Neural progenitor cell (in vitro differentiated cells): ENCODE measurements at places on chromosomes 5 and 9. TPM values are rescaled to one million over a fixed set of nuclear protein-coding genes. Genes with fewer than 3 reads are reported as not detected.

GRCh38 chr5:31934156-31934555 is 240.0 kb downstream of the GOLPH3 start:
- H3K4me3 ChIP-seq, result no peak overlapping the region
- H3K4me1 ChIP-seq, result peaks cover 11% of the 10 kb centered on the region
- H3K27ac ChIP-seq, result no peak overlapping the region
- H3K27me3 ChIP-seq, result no peaks in the 10 kb centered on the region
- H3K36me3 ChIP-seq, result no peaks in the 10 kb centered on the region

DNA sequence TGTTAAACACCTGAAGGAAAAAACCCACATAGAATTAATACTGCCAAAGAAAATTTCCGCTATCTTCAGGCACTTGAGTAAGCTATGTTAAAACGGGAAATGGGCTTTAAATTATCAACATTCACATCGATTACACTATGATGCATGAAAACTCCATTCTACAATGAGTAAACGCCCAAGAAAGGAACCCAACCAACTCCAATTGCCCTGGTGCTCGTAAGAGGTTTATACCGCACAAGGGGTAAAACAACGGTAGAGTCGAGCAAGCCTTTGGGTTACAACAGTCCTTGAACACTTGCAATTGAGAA is 1.0 kb downstream of the AGTPBP1 start:
- H3K27me3 ChIP-seq, result no peaks in the 10 kb centered on the region
- H3K4me3 ChIP-seq, result peak overlapping the region; percentile 84

DNA sequence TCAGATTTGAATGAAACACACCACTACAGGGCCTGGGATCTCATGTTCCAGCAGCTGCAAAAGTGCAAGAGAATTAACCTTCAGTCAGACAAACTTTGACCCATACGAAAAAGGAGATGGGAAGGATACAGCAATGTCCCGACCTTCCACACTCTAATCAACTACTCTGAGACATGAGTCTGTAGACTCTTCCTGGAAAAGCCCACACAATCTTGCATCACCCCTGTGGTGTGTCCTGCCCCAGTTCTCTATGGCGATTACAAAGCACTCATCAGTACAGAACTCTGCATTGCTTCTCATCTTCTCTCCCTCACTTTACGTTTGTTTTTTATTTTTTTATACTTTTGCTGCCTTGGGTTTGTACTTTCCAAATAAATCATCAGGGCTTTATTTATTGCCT is 241.0 kb upstream of the KIF2A start:
- H3K4me1 ChIP-seq, result no peaks in the 10 kb centered on the region
- H3K36me3 ChIP-seq, result no peaks in the 10 kb centered on the region
- DNase-seq, result no peak
- H3K27me3 ChIP-seq, result no peaks in the 10 kb centered on the region
- H3K4me3 ChIP-seq, result no peak overlapping the region
- H3K27ac ChIP-seq, result no peak overlapping the region

DNA sequence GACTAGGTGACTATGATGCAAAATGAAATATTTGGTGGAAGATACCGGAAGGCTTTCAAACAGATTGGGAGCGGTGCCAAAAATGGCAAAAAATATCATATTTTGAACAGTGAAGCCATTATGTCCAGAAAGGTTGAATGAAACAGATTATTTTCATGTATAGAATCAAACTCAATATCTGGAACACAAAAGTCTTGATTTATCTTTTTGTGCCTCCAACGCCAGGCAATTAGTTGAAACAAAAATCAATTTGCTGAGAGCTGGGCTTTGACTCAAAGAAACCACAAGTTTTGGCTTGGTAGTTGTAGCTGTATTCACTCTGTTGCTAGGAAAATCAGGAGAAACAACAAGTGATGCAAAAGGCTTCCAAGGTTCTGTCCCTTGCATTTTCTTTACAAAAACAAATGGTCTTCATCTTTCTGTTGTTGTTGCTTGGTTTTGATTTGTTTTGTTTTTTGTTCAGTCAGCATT is 421.7 kb upstream of the TYRP1 start:
- H3K27ac ChIP-seq, result no peak overlapping the region
- no peaks in the 10 kb centered on the region for H3K27me3 ChIP-seq
- H3K4me1 ChIP-seq, result no peaks in the 10 kb centered on the region
- no peak for DNase-seq

DNA sequence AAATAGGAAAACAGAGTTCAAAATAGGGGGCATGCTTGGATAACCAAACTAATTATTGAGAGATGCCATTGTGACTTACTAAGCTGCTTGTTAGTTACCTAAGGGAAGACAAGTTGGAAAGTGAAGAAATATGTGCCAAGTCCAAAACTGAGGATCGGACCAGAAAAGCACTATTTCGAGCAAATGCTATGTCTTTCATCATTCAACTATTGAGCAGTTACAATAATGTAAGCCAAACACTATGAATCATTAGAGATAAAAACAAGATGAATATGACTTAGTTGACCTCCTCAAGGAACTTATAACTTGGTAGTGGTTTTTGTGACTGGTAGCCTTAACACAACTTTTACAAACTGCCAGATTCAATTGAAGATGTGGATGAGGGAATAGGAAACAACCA is 240.6 kb upstream of the MPDZ start:
- H3K4me1 ChIP-seq, result peaks cover 6% of the 10 kb centered on the region
- H3K4me3 ChIP-seq, result no peak overlapping the region
- no peaks in the 10 kb centered on the region for H3K27me3 ChIP-seq
- H3K27ac ChIP-seq, result no peak overlapping the region
- DNase-seq, result no peak

- H3K4me3 ChIP-seq, result no peak overlapping the region
- H3K36me3 ChIP-seq, result no peaks in the 10 kb centered on the region
- DNase-seq, result no peak
- no peak overlapping the region for H3K27ac ChIP-seq
- no peaks in the 10 kb centered on the region for H3K27me3 ChIP-seq
These were observed 165.5 kb upstream of the NFIL3 start for GRCh38 chr9:91589101-91589553.

DNA sequence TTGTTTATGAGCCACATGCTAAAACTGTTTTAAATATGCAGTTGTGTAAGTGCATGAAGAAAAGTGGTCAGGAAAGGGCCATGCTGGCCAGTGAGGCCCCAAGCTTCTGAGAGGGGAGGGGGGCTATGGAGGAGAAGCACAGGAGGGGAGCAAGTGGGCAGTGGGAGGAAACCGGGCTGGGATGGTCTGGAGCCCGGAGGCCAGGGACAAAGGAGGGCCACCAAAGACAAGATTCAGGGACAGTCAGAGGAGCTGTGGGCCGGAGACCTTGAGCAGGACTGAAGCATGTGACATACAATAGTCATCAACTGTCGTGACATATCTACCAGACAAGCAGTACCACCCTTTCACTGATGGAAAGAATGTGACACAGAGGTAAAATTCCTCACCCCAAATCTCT is 333.2 kb upstream of the IRX1 start:
- no peak overlapping the region for H3K4me3 ChIP-seq
- no peaks in the 10 kb centered on the region for H3K36me3 ChIP-seq
- DNase-seq, result no peak
- no peaks in the 10 kb centered on the region for H3K27me3 ChIP-seq

- H3K36me3 ChIP-seq, result no peaks in the 10 kb centered on the region
- DNase-seq, result no peak
- no peaks in the 10 kb centered on the region for H3K27me3 ChIP-seq
- no peaks in the 10 kb centered on the region for H3K4me1 ChIP-seq
These were observed 512.9 kb downstream of the HINT1 start for GRCh38 chr5:130652176-130652575.

DNA sequence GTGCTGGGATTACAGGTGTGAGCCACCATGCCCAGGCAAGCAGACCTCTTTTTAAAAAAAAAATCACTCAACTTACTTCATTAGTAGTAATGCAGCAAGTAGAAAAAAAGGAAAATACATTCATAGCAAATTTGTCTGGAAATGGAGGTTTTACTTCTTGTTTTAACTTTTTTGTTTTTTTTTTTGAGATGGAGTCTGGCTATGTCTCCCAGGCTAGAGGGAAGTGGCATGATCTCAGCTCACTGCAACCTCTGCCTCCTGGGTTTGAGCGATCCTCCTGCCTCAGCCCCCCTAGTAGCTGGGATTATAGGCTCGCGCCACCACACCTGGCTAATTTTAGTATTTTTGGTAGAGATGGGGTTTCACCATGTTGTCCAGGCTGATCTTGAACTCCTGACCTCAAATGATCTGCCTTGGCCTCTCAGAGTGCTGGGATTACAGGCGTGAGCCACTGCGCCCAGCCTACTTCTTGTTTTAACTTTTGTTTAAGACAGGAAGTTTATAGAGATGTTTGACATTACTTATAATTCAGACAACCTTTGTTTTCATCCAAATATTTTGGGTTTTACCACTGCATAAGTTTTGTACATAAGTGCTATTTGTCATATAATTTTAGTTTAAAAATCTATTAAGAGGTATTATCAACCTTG is 26.5 kb downstream of the UBE2R2 start:
- H3K27ac ChIP-seq, result no peak overlapping the region
- no peaks in the 10 kb centered on the region for H3K27me3 ChIP-seq
- no peak overlapping the region for H3K4me3 ChIP-seq
- no peak for DNase-seq
- no peaks in the 10 kb centered on the region for H3K36me3 ChIP-seq

PCDHA1 gene
- total RNA-seq, result 0.19 and 0.24 TPM in 2 replicates

SERF1B gene
- 42.4 and 48.6 TPM in 2 replicates for total RNA-seq
